MG63 (cell line): ENCODE measurements at places on chromosomes 7 and 10. TPM values are rescaled to one million over a fixed set of nuclear protein-coding genes. Genes with fewer than 3 reads are reported as not detected.

The TASOR2 gene
- 18.1 and 39.1 TPM in 2 replicates for total RNA-seq

DNA sequence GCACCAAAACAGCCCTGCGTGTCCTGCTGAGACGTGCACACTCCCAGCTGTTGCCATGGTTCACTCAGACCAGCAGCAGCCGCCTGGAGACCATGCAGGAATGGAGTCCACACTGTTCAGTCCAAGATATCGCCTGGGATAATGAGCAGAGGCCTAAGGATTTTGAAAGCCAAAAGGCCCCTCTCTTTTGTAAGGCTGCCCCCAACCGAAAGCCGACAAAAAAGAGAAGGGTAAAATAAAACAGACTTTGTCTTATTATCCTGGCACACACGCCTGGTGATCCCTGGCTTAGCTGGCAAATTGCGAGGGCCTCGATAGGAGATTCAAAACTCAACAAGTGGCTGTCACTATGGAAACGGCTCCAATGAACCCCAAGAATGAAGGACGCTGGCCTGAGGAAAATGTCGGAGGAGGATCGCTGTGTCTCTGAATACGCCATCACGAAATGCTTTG lies 263.6 kb downstream of the SKIDA1 start:
- DNase-seq, result no peak

DNA sequence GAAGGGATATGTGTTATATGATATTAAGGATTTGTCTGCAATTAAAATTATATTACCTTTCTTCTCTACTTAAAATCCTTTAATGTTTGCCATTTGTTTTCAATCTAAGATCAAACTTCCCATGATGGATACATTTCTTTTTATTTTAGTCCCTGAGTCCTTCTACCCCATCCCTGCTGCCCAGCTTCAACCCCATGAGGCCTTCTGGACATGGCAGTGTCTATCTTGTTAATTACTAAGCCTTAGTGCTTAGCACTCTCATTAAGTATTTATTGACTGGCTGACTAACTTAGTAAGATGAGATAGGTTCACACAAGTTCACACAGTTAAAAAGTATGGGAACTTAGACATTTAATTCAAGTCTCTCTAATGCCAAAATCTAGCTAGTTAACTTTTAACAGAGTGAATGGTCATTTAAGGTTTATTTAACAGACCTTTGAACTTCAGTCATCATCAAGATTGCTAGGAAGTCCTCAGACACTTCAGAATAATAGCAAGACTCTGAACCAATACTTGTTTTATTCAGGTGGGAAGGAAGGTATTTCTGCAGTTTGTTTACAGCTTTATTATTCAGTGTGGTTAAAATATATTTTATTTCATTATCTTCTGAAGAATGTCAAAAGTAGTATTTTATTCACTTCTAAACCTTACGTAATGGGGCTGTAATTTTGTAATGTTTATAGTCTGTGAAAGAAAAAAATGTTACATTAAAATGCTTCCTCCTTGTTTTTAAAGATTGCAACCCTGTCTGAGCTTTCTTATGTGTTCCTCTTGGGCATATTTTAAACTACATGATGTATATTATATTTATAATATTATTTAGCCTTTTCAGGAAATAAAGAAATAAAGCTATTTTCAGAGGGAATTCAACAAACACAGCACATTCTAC lies 848.9 kb downstream of the REEP3 start:
- no peak for DNase-seq

- no peak for DNase-seq
These were observed 5.2 kb downstream of the TES start for GRCh38 chr7:116215551-116215950.

DNA sequence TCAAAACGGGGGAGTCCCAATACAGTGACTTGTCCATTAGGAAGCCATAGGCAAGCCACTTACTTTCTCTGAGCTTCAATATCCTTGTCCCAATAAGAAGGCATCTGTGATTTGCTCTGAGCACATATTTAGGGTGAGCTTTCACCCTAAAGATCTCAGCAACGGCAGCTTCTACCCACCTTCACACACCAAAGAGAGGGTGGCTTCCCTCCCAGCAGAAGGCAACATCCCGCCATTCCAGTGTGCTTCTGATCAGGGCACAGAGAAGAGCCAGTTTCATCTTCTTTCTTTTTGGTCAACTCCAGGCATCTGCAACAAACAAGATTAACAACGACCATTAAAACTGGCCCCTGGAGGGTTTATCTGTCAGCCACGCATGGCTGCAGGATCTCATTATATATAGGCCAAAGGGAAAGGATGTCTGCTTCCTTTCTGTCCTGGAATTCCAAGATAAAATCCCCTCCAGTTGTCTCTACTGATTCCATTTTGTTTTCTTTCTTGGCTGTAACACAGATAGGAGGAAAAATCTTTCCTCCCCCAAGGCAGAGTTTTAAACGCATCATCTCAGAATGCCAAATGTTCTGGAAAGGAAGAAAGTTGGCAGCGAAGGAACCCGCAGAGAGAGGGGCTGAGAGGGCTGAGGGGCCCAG lies 491 bp upstream of the SH2D4B start:
- DNase-seq, result no peak

DNA sequence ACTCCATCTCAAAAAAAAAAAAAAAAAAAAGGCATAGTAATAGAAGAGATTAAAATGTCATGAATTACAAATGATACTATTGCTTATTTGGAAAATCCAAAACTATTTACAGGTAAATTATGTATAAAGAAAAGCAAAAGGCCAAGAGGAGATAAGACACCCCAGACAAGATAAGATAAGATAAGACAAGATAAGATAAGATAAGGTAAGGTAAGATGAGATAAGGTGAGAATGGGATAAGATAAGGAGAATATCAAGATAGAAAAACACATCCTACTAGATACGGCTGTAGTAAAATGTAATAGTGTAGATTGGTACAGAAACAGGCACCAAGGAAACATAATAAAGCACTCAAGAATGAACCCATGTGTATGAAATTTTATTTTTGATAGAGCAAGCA lies 20.9 kb downstream of the VIM start:
- DNase-seq, result no peak
